Umbilical cord (tissue), 2 donors: ENCODE measurements at places on chromosomes 6 and 20. TPM values are rescaled to one million over a fixed set of nuclear protein-coding genes. Genes with fewer than 3 reads are reported as not detected.

Gene LHFPL5
- total RNA-seq = 0.24 TPM

Gene EYA4
- 11.1 TPM for total RNA-seq

Gene GPR63
- total RNA-seq = 14.2 TPM

Gene SLC17A1
- total RNA-seq = 6.5 TPM

Gene LRRC73
- total RNA-seq = not detected

Gene EPM2A
- 27.7 TPM for total RNA-seq

GRCh38 chr20:15154070-15154469 lies 816.7 kb upstream of the FLRT3 start:
- no peak for DNase-seq

DNA sequence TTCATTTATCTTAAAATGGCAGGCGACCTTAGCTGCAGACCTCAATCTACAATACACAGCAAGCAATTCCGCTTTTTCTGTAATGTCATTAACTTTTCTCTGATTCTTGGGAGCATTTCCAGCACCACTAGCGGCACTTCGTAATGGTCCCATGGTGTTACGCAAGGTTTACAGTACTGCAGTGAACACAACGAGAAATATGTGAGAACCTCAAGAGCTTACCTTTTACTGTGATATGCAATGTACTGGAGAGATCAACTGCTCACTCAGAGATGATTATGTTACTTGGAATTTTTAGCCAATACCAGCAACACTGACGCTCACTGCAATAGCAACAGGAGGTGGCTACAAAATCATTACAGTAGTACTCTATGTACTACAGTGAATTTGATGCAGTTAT lies 2.8 kb upstream of the CEP43 start:
- DNase-seq = no peak

GRCh38 chr20:48523191-48523995 lies 304.4 kb downstream of the PREX1 start:
- peak; percentile 85 for DNase-seq

- peak; percentile 57 for DNase-seq
Measured at GRCh38 chr20:62583424-62583920, 58.8 kb upstream of the SLCO4A1 start.

GRCh38 chr6:169940481-169941271 lies 189.3 kb downstream of the ERMARD start:
- no peak for DNase-seq

- no peak for DNase-seq
Measured at GRCh38 chr6:158070513-158070912, 88.8 kb downstream of the SYNJ2 start.

DNA sequence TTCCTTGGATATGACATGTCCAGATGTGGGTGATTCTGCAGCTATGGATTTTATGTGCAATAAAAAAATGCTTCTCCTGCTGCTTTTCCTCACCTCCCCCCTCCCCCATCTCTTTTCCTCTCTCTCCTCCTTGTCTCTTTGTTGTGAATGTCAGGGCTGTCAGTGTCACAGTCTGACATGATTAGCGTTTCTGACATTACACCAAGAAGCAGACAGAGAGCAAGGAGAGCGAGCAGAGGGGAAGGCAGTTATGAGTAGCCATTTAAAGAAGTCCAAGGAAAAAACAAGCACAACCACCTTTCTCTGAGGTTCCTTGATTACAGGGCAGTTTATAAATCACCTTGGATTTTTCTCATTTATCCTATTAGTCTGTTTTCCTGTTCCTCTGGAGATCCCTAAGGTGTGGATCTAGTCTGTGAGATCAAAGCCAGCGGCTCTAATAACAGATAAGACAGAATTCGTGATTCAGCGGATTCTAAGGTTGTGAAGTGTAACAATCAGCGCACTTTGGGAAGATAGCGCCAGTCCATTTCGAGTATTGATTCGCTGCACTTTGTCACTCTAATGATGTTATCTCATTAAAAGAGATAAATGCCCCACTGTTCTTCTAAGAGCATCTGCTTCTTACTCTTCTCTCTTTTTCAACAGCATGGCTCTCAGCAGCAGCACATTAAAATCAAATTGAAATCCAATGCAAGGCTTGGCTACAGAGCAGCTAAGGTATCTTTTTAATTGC lies 101.4 kb downstream of the BACH2 start:
- DNase-seq = no peak

DNA sequence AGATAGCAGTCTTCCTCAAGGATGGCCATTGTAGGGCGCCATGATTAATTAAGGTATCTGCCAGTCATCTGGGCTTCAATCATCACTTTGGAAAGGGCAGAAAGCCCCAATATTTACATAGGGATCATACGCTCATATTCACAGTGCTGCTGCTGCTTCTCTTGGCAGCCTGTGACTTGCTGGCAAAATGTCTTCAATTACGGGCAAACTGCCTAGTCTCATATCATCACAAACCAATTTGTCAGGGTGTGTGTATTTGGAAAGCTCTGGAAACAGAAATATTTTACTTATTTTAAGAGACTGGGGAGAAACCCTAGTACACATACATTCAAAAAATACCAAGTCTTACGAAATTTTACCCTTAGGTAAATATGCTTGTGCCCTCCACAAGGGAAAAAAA lies 77.6 kb downstream of the SAMD5 start:
- peak; percentile 86 for DNase-seq

- no peak for DNase-seq
Measured at GRCh38 chr6:95408111-95408510, 169.2 kb upstream of the MANEA start.

GRCh38 chr20:20255099-20255498 lies 112.8 kb upstream of the INSM1 start:
- no peak for DNase-seq
